ENCODE measurements at places on chromosomes 7 and 10.

- no peak for DNase-seq
Measured at GRCh38 chr7:41294556-41295454, 408.1 kb downstream of the INHBA start.

DNA sequence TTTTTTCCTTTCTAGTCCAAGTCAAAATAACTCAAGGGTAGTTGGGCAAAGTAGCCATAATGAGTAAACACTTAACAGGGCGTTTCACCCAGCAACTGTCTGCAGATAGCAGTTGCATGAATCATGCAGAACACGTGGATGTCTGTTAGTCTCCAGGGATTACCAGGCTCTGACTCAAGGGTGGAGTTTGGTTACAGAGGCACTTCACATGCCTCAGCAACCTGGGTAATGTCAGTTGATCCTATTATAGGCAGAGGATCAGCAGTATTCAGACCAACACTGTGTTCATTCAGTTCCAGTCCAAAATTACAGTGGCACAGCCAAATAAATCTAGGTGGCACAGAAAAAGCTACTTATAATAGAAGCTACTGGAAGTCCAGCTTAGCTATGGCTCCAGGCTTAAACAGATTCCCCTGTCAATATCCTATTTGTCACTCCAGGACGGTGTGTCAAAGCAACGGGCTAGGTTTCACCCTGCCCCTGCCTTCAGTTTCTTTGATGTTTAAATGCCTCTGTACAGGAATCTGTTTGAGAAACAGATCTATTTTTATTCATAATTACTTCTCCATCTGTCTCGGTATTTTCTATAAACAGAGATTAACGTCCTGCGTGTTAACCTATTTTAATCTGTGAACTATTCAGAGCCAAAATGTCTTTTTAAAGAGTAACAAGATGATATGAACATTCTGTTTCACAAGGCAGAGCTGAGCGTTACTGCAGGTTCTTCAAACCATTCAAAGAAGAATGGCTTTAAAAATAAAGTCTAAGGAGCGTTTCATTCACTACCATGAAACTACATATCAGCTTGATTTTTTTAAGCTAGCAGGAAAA lies 162.6 kb upstream of the AKR1E2 start:
- no peak for DNase-seq

GRCh38 chr10:132704008-132704814 lies 81.7 kb downstream of the NKX6-2 start:
- DNase-seq, result no peak

- DNase-seq, result no peak
Measured at GRCh38 chr7:103680161-103681144, 234.4 kb upstream of the SLC26A5 start.

GRCh38 chr7:36132012-36132411 lies 21.0 kb upstream of the EEPD1 start:
- DNase-seq, result no peak

GRCh38 chr7:107711301-107711700 lies 32.6 kb upstream of the CBLL1 start:
- no peak for DNase-seq

DNA sequence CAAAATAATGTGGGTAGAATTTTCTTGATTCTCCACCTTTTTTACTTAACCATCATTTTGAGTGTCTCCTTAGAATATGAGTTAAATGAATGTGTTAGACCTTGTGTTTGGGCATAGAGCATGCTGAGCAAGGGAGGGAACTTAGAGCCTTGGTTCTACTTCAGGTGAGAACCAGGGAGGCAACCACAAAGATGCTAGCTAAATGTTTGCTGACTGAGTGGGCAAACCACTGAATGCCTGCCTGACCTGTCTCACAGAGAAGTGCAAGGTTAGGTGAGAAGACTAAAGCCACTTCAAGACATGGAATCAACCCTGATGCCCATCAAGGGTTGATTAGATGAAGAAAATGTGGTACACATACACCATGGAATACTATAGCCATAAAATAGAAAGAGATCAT lies 242.6 kb upstream of the ZNF32 start:
- no peak for DNase-seq

GRCh38 chr10:108783897-108784296 lies 1139.4 kb downstream of the XPNPEP1 start:
- DNase-seq, result no peak

- DNase-seq, result peak; percentile 72
Measured at GRCh38 chr10:131576341-131577177, 265.0 kb upstream of the TCERG1L start.

DNA sequence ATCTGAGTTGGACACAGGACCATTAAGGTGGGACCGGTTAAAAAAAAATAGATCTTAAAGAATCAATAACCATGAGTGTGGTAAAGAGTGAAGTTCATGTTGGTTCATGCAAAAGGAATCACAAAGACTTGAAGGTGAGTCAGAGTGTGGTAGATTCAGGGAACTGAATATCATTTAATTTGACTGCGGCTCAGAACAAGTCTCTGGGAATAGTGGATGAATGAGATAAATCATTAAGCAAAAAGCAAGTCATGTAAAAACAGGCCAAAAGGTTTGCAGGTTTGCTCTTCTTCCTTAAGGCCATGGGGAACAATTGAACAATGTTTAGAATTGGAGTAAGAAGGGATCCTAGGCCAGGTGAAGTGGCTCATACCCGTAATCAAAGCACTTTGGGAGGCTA lies 385.8 kb downstream of the ETV1 start:
- DNase-seq, result no peak

GRCh38 chr7:38881947-38882684 lies 26.9 kb downstream of the VPS41 start:
- no peak for DNase-seq

- no peak for DNase-seq
Measured at GRCh38 chr10:78947226-78947625, 121.5 kb upstream of the ZMIZ1 start.

GRCh38 chr7:43649755-43650274 lies 66.9 kb downstream of the STK17A start:
- no peak for DNase-seq

DNA sequence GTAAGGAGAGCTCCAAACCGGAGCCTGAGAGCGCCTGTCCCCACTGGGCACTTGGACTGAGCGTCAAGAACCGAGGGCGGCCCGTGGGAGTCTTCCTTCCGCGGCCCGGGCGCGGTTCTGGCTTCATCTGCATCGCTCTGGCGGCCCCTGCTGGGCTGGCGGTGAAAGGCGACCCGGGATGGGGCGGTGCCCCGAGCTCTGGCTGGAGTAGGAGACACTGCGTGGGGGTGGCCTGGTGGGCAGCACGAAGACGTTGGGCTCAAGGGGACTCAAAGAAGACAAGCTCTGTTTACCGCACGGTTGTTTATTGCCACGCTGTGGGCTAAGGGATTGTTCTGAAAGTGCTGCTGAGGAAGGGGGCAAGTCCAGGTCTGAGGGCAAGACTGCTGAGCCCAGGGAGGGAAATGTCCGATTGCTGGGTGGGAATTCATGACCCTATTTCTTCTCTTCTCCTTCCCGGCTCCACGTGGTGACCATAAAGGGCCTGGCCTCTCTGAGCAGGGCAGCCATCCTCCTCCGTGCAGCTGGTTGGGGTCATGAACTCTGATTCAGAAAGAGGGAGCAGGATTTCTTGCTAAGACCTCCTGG lies 29.8 kb downstream of the PLAU start:
- DNase-seq, result no peak

GRCh38 chr7:128893251-128894100 lies 17.0 kb downstream of the KCP start:
- DNase-seq, result no peak
